Posterior cingulate gyrus (tissue), 11 donors: ENCODE measurements at places on chromosomes 13 and 19.

DNA sequence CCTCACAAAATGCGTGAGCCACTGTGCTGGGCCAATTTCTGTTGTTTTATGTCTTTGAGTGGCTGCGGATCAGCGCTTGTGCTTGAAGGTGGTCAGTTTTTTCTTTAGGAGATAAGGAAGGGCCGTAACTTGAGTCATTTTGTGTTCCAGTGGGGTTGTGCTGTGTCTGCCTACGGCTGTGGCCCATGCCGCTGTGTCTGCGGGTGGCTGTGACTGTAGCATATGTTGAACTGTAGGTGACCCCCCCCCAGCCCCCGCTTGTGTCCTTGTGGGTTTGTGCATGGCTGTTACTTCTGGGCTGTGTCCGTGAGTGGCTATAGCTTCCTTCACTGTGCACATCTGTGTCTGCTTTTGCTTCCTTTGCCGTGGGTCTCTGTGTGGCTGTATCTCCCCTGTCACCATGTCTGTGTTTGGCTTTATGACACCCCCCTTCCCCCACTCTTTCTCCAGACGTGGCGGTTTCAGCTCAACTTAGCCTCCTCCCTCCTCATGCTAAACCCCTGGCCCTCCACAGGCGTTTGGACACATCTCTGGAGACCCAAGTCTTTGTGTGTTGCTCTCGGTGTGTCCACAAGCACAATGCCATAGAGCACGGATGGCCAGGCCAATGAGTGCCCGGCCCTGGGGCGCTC is 675 bp downstream of the PPP1R14A start:
- no peak for DNase-seq

DNA sequence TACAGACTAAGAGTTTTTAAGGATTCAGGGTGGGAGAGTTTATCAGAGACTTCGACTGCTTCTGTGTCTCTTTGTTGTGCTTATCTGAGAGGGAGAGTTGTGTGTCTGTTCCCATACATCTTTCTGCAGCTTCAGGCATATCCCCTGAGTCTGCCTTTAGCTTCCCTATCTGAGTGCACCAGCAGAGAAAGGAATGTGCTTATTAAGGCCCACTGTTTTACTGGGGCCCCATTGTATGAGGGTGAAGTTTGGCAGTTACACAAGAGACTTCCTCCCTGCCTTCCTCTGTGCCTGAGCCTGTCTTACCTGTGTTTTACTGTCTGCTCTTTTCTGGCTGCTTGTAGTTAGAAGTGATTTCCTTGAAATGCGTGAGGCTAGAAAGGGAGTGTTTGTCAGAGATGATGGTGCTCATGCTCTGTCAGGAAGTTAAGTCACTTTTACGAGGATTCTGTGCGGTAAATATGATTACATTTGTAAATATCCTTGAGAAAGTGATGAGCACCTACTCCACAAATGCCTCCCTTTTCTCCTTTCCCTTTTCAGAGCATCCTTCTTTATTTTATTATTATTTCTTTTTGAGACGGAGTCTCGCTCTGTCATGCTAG is 1228.9 kb upstream of the MIR17HG start:
- DNase-seq, result no peak

GRCh38 chr13:24612726-24613125 is 67.5 kb upstream of the ATP12A start:
- DNase-seq, result no peak

GRCh38 chr19:22335716-22336115 is 49.5 kb downstream of the ZNF729 start:
- DNase-seq, result no peak

GRCh38 chr13:67229481-67230403 is at the start of gene PCDH9:
TSS of gene PCDH9 (minus strand) at chr13:67230336. CDS start at chr13:67228440, 1,896 bp downstream.
- DNase-seq, result no peak

DNA sequence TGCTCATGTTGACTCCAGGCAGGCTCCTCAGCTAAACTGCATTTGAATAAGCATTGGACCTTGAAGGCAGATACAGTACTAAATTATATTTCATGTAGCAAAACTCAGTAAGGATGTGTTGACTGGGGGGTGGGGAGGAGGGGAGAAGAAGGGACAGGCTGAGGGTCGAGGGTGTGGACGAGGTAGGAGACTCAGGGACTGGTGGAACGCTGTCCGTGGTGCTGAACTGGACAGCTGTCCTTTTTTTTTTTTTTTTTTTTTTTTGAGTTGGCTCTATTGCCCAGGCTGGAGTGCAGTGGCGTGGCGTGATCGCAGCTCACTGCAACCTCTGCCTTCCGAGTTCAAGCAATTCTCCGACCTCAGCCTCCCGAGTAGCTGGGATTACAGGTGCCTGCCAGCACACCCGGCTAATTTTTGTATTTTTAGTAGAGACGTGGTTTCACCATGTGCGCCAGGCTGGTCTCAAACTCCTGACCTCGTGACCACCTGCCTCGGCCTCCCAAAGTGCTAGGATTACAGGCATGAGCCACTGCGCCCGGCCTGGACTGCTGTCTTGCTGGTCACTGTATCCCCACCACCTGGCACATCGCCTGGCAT is 33.2 kb upstream of the CASP14 start:
- DNase-seq, result no peak

- DNase-seq, result no peak
Observed at GRCh38 chr13:91302111-91302510, 45.4 kb upstream of the MIR17HG start.

GRCh38 chr19:47573071-47574026 is at the start of gene ZNF541:
TSS of gene ZNF541 (minus strand) at chr19:47573148. CDS start at chr19:47555856, 17,292 bp downstream.
- peak; percentile 57 for DNase-seq

DNA sequence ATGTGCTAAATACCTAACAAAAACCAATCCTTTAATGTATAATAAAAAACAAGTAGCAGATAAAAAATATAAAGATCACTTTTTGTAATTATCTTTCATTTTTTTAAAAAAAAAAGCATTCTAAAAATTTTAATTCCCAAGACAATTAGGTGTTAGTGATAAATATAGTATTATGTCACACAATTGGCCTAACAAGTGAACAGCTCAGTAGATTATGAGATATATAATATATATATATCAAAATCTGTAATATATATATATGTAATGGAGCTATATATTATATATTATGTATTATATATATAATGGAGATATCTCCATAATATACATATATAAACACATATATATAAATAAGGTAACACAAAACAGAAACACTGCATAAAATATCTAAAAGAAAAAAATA is 1531.1 kb upstream of the MIR17HG start:
- no peak for DNase-seq

DNA sequence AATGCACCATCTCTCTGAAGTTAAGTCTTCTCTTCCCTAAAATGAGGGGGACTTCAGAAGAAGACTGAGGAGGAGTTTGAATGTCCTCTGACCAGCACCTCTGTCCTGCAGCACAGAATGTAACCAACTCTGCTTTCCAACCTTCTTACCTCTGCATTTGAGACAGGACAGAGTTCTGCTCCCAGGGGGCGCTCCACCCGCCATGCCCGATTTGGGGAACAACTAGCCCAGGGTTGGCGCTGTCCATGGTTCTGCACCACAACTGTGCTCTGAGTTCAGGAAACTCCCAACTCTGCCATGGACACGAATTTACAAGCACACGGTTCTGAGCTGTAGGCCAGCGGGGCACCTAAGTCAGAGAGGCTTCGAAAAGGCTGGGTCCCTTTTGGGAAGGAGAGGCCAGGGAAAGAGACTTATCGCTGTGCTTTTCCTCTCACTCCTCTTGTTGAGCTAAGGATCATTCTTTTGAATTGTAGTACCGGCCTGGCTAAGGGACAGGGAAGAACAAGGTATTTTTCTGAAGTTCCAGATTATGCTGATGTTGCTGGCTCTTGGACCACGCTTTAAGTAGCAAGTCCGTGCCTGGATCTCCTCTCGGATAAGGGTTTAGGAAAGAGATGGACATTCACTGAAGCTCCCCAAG is 22.2 kb downstream of the SIGLEC5 start:
- peak; percentile 51 for DNase-seq

DNA sequence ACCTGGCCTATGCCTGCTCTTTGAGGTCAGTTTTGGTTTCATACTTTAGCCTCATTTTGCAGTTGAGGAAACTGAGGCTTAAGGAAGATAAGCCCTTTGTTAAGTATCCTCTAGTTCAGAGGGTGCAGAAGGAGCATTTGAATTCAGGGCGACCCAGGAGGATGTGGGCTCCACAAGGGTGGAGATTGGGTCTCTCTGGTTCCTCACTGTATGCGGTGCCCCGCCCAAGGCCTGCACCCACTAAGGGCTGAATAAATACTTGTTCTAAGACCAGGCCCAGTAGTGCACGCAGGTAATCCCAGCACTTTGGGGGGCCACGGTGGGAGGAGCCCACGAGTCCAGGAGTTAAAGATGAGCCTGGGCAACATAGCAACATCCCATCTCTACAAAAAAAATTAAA is 768 bp upstream of the SLC44A2 start:
- no peak for DNase-seq

- DNase-seq, result no peak
Observed at GRCh38 chr19:341386-342127, 3.0 kb downstream of the MIER2 start.

DNA sequence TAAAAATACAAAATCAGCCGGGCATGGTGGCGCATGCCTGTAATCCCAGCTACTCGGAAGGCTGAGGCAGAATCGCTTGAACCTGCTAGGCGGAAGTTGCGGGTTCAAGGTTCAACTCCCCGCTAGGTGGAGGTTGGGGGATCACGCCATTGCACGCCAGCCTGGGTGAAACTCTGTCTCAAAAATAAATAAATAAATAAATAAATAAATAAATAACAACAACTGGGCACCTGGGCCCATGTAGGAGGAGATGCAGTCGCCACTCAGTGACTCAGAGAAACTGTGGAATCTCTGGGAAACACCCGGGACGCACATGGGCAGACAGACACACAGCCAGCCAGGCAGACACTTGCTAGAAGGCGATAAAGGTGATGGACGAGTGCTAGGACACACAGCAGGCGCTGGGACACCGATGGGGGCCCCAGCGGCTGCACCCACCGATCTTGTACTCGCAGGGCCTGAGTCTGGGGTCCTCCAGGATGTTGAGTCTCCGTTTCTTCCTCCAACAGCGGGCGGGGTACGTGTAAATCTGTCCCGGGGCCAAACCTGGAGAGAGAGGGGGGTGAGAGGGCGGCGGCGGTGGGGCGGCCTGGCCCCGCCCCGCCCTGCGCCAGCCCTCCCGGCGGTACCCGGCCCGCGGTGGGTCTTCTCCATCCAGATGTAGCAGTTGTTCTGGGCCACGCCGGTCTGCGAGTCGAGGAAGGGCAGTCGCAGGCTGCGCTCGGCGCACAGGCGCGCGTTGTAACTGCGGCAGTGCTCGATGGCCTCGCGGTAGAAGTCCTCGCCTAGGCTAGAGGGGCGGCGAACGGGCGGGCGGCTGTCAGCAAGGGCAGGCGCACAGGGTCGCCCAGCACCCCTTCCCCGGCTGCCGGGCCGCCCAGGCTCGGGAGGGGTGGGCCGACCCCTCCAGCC is 1.8 kb downstream of the DPF1 start:
- no peak for DNase-seq

DNA sequence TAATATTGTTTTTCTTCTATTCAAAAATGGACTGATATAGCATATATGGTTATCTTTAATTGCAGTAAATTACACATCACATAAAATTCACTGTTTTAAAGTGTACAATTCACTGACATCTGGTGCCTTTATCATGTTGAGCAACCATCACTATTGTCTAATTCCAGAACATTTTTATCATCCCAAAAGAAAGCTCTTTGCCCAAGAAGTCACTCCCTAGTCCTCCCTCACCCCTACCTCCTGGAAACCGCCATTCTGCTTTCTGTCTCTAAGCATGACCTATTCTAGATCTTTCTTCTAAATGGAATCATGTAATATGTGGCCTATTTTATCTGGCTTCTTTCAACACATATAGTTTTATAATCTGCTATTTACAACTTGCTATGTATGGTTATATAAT is 525.6 kb downstream of the DCT start:
- DNase-seq, result no peak

DNA sequence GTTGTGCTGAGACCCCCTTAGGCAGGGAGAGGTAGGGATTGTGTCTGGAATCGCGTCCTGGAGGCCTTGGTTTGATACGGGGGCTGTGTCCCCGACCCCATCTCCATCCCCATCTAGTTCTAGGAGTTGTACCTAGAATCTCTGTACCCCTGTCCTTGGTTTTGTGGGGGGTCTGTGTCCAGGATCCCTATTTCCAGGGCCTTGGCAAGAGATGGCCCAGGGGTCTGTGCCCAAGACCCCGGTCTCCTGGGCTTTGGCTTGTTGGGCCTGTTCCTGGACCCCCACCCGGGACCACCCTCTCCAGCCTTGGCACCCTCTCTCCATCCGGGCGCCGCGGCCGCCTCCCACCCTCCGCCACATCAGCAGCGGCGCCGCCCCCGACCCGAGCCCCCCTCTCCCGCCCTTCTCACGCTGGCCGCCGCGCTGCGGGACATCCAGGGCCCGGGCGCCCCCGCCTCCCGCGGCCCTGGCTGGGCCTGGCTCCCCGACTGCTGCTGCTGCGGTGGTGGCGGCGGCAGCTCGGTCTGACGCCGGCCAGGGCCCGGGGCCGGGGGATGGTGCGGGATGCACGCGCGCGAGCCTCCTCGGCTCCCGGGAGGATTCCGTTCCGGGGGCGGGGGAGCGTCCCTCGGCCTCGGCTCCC is at the start of gene NUMBL:
TSS of gene NUMBL (minus strand) at position 602 of the 643 bp plus-strand sequence. CDS start at position 434, 168 bp downstream.
- DNase-seq, result no peak

DNA sequence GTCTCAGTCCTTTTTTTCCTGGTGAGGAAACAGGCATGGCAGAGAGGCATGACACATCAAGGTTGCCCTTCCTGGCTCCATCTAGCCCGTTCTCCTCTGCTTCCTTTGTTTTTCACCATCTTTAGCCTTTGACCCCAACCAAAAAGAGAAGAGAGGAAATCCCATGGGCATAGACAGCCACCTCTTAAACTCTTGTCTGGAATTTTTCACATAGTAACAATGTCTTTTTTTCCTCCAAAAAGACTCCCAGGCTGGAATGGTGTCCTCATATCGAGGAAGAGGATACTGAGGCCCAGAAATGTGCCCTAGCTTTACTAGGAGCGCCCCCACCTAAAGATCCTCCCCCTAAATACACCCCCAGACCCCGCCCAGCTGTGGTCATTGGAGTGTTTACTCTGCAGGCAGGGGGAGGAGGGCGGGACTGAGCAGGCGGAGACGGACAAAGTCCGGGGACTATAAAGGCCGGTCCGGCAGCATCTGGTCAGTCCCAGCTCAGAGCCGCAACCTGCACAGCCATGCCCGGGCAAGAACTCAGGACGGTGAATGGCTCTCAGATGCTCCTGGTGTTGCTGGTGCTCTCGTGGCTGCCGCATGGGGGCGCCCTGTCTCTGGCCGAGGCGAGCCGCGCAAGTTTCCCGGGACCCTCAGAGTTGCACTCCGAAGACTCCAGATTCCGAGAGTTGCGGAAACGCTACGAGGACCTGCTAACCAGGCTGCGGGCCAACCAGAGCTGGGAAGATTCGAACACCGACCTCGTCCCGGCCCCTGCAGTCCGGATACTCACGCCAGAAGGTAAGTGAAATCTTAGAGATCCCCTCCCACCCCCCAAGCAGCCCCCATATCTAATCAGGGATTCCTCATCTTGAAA is at the start of gene GDF15:
TSS of gene GDF15 (plus strand) at position 484 of the 868 bp plus-strand sequence. CDS start at position 516, 32 bp downstream.
- DNase-seq, result no peak

DNA sequence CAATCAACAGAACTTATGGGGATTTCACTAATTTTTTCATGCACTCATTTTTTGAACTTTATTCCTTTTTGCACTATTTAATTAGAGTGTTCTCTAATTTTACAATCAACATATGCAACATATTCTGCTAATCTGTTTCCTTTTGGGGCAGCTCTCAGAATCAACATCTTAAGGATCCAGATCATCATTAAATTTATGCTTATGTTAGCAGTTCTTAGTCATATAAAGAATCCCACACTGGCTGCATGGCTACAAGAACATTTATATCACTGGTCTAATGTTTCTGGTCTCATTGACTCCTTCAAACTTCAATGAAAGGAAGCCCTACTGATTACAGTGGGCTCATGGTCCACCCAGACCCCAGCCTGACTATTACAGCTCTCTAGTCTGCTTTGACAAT is 245.2 kb downstream of the RBM26 start:
- DNase-seq, result no peak

GRCh38 chr13:29753618-29754472 is 96.6 kb downstream of the UBL3 start:
- DNase-seq, result no peak
